ENCODE measurements at places on chromosomes 7 and 10.

DNA sequence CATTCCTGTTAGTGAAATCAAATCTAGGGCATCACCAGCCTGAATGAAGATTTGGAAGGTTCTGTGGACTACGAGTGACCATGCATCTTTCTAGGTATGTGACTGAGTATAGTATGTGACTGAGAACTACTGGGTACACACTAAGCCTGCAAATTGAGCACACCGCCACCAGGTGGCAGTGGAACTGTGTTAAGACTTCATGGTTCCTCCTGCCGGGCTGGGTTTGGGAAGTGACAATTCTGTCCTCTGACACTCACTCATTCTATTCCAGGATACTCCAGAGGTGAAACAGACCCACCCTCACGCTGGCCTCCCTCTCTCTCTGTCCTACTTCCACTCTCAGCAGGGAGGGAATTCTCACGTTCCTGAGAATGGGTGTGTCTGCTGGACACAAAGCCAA lies 84.0 kb upstream of the TMEM248 start:
- no peak for DNase-seq

- no peak for DNase-seq
Observed at GRCh38 chr10:119608316-119609155, 11.8 kb upstream of the TIAL1 start.

DNA sequence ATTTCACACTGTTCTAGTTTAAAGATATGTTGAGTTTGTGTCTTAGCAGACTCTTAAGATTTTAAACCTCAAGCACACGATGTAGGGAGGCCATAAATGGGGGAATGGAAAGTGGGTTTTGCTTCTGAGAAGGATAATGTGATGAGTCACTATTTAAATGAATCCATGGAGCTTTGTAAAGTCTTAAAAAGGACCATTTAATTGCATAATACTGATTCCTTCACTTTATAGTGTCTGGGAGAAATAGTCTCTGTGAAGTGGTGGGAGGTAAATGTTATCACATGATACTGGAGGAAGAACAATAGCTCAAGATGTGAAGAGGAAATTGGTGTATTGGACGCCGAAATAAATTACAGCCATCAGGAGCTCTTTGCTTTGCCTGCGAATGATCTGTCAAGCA lies 84.0 kb upstream of the MYO3A start:
- DNase-seq = no peak

- no peak for DNase-seq
Observed at GRCh38 chr10:69406816-69407580, 9.7 kb downstream of the TACR2 start.

GRCh38 chr7:99668541-99668940 lies 11.3 kb downstream of the CYP3A5 start:
- DNase-seq = no peak

- no peak for DNase-seq
Observed at GRCh38 chr10:120437541-120437940, 19.5 kb upstream of the PLPP4 start.

- DNase-seq = no peak
Observed at GRCh38 chr10:96440361-96441292, 73.1 kb downstream of the TLL2 start.

DNA sequence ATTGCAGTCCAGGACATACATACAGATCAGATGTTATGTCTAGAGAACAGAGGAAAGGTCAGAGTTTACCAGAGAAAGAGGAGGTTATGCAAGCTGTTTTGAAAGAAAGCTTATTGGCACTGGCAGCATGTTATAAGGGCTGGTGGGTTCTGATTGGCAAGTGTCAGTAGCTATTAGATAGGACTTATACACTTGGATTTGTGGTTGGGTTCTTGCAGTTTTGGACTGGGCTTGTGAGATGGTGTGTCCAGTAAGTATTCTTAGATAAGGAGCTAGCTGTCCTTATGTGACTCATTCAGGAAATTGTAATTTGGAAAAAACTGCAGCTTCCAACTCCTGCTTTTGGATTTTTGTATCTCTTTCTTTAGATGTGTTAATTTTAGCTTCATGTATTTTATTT lies 130.7 kb upstream of the NAMPT start:
- no peak for DNase-seq

GRCh38 chr7:106767498-106768323 lies 97.4 kb upstream of the PIK3CG start:
- no peak for DNase-seq

GRCh38 chr7:82358009-82358578 lies 85.5 kb downstream of the CACNA2D1 start:
- no peak for DNase-seq

DNA sequence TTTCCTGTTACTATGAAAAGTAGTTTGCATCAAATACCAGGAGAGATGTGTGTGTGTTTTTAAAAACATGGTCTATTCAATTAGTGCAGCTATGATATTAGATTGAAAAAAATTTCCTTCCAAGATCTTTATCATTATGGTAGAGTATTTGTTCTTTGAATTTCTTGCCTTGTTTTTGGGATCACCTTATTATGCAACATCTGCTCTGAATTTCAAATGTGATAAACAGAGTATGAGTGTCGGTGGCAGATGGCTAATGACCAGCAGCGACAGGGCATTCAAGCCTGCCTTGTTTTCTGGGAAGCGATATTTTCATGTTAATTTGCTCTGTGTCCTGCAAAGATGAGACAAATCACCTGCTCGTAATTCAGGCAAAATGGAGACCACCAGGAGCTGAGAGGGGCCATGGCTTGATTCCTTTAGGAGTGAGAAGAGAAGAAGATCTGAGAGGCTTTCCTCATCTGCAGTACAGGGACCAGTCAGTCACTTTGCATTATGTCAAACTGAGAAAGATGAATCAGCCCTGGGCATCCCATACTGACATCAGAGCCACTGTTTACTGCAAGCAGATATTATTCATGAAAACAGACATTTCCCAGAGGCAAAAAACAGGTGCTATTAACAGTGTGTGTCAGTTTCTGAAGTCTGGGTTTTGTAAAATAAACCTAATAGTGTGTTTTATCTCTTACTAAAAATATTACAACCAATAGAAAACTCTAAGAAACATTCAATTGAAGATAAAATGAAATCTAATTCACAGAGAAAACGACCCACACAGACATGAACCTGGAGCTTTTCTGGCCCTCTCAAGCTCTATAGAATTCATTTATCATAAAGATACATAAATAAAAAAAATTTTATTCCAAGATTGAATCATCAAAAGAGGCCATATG lies 67.6 kb downstream of the CDK6 start:
- no peak for DNase-seq

DNA sequence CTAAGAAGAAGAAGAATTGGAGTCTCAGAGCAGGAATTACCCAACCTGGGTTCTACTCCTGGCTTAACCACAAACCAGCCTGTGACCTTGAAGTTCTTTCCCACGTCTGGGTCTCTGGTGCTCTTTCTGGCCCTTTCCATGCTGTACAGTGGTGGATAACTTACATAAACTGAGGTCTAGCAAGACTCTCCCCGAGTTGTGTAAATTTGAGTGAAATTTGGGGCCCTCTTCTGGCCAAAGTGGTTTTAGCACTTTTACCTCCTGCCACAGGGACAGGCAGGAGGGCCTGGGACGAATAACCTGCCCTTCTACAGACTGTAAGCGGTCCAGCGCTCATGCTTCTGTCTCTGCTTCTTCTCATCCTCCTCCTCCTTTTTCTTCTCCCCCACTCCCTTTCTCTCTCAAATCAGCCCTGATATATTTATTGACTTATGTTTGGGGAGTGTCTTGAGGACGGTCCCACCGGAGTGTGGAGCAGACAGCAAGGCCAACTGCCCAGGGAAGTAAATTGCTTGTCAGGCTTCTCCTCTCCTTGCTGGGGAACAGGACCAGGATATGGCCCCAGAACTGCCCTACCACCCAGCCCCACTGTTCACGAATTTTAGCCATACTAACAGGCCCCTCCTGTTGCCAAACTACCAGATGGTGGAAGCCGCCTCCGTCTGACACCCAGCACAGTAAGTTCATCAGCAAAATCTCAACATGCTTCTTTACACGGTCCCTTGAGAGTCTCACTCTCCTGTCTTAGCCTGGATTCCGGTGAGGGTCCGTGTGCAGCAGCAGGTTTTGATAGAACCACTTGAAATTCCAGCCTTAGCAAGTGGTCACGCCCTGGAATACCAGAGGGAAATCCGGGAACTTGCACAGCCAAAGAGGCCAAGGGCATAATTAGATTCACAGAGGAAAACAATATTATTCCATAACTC lies 4.0 kb upstream of the SH3PXD2A start:
- DNase-seq = no peak

DNA sequence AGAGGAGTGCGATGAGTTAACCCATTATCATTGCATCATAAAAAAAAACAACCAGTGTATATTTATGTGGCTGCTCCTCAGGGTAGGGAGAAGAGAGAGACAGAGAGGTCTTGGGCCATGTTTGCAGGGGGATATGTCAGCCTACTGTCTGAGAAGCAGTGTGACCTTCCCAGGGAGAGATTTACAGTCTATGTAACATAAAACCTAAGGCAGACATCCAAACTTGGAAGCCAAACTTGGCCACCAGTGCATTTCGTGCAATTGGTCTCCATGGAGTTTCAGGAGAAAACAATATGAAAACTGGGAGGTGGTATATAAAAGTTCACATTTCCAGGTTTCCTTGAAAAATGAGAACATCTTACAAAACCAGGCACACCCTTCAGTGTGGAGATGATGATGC lies 85.9 kb upstream of the CXCL12 start:
- no peak for DNase-seq

GRCh38 chr10:69880301-69881081 lies 78.8 kb downstream of the COL13A1 start:
- DNase-seq = no peak

DNA sequence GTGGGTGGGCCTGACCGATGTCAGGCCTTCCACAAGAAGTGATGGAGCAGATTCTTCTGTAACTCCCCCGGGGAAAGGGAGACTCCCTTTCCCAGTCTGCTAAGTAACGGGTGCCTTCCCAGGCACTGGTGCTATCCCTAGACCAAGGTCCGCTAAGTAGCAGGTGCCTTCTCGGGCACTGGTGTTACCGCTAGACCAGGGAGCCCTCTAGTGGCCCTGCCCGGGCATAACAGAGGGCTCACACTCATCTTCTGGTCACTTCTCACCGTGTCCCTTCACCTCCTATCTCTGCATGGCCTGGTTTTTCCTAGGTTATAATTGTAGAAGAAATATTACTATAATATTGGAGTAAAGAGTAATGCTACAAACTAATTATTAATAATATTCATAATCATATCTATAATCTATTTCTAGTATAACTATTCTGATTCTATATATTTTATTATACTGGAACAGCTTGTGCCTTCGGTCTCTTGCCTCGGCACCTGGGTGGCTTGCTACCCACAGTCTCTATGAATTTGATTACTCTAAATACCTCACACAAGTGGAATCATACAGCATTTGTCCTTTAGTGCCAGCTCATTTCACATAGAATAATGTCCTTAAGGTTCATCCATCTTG lies 1378.7 kb downstream of the XPNPEP1 start:
- no peak for DNase-seq

- no peak for DNase-seq
Observed at GRCh38 chr7:155469-155900, 36.9 kb upstream of the FAM20C start.

- no peak for DNase-seq
Observed at GRCh38 chr7:92446869-92447344, 375 bp upstream of the GATAD1 start.

GRCh38 chr7:128347647-128348097 lies 4.0 kb upstream of the RBM28 start:
- DNase-seq = no peak

DNA sequence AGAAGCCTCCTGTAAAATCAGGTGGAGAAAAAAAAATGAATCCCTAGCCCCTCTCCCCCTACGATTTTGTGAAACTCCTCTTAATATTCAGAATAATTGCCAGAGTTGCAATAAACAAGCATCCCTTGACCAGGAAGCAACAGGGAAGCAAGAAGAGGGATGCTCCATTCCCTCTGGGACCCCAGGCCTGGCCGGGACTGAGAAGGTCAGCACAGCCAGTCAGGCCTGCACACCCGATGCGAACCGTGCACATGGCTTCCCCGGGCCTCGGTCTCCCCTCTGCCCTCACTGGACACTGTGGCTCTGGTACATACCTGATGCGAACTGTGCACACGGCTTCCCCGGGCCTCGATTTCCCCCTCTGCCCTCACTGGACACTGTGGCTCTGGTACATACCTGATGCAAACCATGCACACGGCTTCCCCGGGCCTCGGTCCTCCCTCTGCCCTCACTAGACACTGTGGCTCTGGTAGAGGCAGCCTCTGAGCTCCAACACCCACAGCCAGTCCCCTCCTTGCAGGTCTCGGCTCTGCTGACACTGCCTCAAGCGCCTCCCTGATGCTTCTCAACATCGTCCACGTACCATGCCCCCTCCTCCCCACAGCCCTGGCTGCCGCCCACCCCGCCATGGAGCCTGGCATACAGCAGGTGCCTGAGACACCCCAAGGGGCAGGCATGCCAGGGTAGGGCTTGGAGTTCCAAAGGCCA lies 138.6 kb downstream of the DIP2C start:
- no peak for DNase-seq

GRCh38 chr7:148262721-148263229 lies 327.8 kb upstream of the C7orf33 start:
- peak; percentile 24 for DNase-seq

- no peak for DNase-seq
Observed at GRCh38 chr10:45427262-45427969, 53.4 kb downstream of the ALOX5 start.

DNA sequence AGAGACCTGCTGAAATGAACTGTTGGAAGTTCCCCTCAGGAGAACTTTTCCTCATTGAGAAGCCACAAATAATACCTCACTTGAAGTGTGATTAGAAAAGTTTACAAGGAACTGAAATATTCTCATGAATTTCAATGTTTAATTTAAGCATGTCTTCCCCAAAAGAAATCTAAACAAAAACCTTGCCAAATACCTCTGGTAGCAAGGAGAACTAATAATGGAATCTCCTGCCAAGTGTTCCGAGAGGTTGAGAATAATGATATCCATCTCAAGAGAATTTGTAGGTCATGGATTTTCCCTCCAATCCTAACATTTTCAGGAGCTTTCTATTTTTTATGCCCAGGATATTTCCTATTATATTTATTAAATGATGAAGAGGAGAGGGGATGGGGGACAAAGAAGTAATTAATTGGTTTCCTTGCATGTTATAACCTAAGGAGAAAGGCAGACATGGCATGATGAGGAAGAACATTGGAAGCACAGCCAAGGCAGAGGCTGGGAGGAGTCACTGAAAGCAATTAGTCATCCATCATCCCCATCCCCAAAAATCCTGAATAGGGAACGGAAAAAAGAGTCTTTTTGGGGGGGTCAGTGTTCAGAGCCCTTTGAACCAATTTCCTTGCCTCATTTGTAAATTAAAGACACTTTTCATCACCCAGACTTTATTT lies 93.6 kb upstream of the IL6 start:
- no peak for DNase-seq

DNA sequence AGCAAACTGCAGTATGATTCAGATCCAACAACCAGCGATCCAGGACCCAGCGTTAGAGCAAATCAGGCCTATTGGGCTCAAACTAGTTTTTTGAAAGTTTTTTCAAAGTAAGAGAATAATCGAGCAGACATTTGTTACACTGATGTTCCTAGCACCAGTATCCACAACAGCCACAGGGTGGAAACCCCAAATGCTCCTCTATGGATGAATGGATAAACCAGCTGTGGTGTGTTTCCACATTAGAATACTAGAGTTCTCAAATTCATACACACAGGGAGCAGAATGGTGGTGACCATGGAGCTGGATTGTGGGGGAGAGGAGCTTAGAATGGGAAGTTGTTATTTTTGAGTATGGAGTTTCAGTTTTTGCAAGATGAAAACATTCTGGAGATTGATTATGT lies 60.7 kb downstream of the PDIA4 start:
- no peak for DNase-seq

GRCh38 chr10:124619802-124620490 lies 124.2 kb downstream of the FAM53B start:
- DNase-seq = no peak
